ENCODE measurements at places on chromosomes 3 and 15. TPM values are rescaled to one million over a fixed set of nuclear protein-coding genes. Genes with fewer than 3 reads are reported as not detected.

DNA sequence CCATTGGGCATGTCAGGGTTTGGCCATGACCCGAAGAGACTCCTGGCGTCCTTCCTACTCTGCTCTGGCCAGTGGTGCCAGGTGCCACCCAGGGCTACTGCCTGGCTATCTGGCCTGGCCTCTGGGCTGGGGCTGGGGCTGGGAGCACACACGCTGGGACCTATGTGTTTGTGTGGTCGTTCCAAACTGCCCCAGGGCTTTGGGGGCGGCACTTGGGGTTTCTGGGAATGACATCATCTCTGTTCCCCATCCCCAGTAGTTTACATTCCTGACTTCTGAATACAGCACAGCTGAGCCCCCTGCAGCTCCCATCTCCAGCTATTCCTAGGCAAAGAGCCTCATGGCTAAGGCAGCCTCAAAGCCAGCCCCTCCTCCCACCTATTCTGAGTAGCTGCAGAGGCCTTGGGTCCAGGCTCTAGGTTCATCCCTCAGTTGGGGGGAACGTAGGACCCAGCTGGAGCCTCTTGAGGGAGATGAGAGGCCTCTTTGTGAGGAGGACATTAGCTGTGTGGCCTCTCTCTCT lies 24.3 kb downstream of the PLEKHO2 start:
- peaks cover 8% of the 10 kb centered on the region for H3K36me3 ChIP-seq
- no peak overlapping the region for H3K27ac ChIP-seq
- H3K27me3 ChIP-seq = no peaks in the 10 kb centered on the region
- no peak overlapping the region for H3K4me3 ChIP-seq
- no peaks in the 10 kb centered on the region for H3K4me1 ChIP-seq

DNA sequence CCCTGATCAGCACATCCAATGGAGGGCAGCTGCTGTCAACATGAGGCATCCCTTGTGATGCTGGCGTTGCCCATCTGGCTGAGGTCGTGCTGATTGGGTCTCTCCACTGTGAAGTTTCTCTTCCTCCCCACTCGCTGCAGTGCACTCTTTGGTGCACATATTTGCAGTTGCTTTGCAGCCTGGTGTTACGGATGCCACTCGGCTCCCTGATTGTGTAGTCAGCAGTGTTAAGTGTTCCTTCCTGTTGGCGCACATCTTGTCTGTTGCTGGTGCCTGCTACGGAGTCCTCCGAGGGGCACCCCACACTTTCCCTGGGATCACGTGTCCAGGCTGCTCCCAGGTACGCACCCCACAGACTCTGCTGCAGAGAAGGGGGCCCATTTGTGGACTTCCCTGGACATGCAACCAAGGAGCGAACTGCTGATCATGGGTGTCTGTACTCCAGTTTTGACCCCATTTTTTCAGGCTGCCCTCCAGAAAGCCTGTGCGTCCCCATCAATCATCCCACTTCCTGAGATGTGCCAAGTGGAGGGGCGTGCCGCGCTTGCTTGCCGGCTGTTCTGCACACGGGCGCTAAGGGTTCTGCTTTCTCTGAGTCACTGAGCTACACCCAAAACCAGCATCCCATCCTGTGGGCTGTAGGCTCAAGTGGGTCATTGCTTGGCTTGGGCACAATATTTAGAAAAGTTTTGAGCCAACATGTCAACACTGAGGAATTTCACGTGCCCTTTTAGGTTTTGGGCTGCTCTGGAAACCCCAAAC lies 98.6 kb downstream of the FBLN2 start:
- H3K27me3 ChIP-seq = peaks cover 49% of the 10 kb centered on the region
- no peaks in the 10 kb centered on the region for H3K36me3 ChIP-seq
- H3K27ac ChIP-seq = no peak overlapping the region
- H3K4me1 ChIP-seq = peaks cover 6% of the 10 kb centered on the region

DNA sequence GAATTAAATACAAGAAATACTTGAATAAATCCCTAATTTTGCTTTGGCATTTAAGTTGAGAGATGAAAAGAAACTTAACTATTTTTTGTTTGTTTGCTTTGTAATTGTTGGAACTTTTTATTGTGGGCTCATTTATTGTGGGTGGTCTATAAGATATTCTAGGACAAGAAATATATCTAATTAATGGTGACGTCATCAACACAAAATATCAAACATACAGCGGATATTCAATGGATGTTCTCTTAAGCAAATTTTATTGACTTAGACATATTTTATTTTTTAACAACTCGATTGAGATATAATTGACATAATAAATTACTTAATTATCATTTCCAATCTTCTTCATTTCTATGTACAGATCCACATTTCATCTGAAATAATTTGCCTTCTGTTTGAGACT lies 30.0 kb downstream of the SYNPR start:
- H3K27ac ChIP-seq = no peak overlapping the region
- no peaks in the 10 kb centered on the region for H3K4me1 ChIP-seq
- no peaks in the 10 kb centered on the region for H3K27me3 ChIP-seq
- H3K36me3 ChIP-seq = no peaks in the 10 kb centered on the region
- H3K4me3 ChIP-seq = no peak overlapping the region
- DNase-seq = no peak

DNA sequence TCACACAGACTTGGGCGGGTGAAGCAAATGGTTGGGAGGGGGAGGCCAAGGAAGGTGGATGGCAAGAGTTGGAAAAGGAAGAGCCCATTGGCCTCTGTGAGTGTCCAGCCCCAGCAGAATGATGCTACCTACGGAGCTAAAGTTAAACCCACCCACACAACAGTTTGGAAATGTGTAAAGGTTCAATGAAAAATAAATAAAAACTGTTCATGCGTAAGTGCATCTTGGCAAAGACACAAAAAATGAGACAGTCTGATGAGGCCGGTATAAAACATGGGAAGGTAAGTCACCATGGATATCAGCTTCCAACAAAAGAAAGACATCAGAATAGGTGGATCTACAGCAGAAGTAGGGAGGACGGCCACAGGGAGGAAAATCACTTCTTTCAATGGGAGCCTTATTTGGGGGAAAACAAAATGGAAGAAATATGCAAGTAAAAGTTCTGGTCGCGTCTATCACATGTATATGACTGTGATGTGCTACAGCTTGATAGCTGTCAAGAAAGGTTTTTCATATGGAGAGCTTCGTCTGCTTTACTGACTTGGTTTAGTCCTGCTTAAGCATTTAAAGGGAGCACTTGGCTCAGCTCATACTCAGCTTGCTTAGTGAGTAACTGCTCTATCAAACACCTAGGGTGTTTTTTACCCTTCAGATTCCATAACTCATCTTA lies 82.8 kb downstream of the TIGIT start:
- H3K4me3 ChIP-seq = no peak overlapping the region
- H3K27me3 ChIP-seq = no peaks in the 10 kb centered on the region
- no peak overlapping the region for H3K27ac ChIP-seq
- peaks cover 31% of the 10 kb centered on the region for H3K36me3 ChIP-seq

DNA sequence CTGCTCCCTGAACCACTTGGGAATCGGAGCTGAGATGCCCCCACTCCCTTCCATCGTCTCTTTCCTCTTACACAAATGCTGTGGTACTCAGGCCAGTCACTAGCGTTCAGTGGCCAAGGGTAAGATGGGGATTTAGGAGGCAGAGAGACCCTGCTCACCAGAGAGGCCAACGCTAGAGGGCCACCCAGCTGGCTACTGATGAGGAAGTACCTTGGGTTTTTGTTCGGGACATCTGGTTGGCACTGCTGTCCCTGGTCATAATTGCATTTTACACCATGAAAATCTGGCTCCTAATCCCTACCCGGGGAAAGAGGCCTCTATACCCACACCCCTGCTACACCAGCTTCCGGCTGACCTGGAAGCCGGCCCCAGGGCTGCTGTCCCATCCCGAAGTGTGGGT lies 7.7 kb downstream of the MAP6D1 start:
- H3K4me3 ChIP-seq = no peak overlapping the region
- DNase-seq = no peak
- H3K27ac ChIP-seq = no peak overlapping the region
- H3K4me1 ChIP-seq = no peaks in the 10 kb centered on the region

The PLA2G4F gene
- not detected for total RNA-seq

The REC114 gene
- not detected for total RNA-seq

The SUSD5 gene
- not detected for total RNA-seq

The CPOX gene
- total RNA-seq = 35.2 TPM

The CLEC3B gene
- total RNA-seq = not detected

Measured in HepG2 (cell line).